ENCODE measurements at places on chromosomes 3 and 15.

DNA sequence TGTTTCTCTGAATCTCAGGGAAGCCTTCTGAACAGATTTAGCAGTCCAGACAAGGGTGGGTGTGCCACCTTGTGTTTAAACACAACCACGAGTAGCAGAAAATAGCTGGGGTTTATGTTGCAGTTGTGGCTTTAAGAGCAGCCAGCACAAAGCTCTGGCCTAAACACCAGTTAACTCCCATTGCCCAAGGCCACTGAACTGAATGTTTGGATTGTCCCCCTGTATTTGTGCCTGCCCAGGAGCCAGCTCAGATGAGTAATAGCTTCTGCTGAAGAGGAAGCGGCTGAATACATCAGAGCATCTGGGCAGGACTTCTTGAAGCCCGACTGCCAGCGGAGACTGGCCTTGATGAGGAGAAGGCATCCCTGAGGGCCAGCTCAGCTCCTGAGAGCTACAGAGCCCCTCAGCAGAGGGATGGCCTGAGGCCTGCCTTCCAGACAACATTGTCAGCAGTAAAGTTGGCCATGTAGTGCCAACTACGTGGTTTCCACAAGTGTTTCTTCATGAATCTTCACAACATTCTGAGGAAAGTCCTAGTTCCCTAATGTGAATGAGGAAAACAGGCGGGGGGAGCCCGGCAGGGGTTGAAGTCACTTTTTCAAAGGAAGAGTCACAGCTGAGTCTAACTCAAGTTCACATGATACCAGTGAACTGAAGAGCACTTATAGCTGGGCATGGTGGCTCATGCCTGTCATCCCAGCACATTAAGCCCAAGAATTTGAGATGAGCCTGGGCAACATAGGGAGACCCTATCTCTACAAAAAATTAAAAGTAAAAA is 65.8 kb upstream of the ZBTB38 start:
- DNase-seq = peak; percentile 79

GRCh38 chr3:52517796-52518722 is 15.6 kb downstream of the NT5DC2 start:
- DNase-seq = no peak

DNA sequence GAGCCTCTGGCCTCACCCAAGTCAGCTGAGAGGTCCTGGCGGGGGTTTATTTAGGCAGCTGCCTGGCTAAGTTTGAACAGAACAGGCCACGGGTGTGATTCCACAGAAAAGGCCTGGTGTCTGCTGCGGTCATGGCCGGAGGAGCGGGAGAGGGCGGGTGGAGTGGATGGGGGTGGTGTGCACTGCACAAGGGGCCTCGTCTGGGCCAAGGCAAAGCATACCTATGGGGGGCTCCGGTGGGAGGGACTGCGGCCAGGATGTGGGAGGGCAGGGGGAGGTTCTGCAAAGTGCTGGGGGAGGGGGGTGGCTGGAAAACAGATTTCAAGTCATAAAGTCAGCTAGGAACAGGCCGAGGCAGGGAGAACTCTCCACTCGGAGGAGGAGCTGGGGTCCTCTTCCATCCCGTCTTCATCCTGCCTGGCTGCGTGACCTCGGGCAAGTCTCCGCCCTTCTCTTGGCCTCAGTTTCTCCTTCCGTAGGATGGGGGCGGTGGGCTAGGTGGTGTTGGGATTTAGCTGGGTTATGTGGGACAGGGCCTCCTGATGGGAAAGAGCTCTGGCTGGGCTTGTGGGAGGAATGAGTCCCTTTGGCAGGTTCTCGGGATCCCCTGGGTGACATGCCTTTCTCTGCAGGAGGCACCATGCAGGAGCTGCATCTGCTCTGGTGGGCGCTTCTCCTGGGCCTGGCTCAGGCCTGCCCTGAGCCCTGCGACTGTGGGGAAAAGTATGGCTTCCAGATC is 878 bp downstream of the ISLR start:
- no peak for DNase-seq

- DNase-seq = peak; percentile 94
Observed at GRCh38 chr3:111610612-111611054, 15.5 kb upstream of the ZBED2 start.

GRCh38 chr3:55014081-55014480 is 86.2 kb upstream of the LRTM1 start:
- no peak for DNase-seq

DNA sequence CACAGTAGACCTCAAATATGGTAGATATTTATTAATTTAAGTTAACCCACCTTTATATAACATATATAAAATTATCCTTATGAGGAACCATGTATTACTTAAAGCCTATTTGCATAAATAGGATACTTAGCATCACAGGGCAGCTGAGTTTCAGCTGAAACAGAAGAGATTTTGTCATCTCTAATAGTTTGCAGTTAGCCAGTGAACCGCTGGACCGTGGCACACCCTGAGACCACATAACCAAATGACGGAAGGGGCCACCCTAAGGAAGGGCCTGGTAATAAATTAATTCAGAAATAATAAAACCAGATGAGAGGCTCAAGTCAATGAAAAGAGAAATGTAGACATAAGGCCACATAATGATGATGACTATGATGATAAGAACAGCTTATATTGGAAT is 107.7 kb downstream of the MYO5A start:
- no peak for DNase-seq

DNA sequence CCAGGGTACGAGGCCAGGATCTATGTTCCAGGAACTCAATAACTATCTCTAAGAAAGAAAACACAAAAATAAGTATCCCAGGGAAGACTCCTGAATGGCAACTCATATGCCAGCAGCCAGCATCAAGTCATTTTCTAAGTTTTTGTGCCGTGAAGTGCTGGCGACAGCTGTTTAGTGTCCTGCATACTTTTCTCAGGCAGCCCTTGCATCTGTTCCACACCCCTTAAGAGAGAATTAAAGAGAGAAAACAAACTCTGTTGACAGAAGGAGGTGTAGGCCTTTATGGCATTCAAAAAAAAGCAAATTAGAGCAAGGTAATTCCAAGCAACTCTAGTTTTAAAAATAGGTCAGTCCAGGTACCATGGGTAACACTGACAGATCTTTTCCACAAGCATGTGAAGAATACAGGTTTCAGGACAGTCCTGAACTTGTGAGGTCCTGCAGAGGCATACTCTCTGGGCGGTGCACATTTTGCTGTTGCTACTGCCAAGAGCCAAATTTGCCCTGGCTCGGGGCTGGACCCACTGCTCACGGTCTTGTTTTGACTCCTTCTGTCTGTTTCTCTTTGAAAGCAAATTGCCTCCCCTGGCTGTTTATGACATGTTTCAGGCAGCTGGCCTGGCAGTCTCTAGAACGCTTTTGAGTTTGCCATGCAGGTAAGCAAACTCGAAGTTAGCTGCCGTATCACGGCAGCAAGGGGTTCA is 252.1 kb upstream of the ADAMTS9 start:
- DNase-seq = no peak

- DNase-seq = no peak
Observed at GRCh38 chr3:25040748-25041147, 387.3 kb upstream of the RARB start.

DNA sequence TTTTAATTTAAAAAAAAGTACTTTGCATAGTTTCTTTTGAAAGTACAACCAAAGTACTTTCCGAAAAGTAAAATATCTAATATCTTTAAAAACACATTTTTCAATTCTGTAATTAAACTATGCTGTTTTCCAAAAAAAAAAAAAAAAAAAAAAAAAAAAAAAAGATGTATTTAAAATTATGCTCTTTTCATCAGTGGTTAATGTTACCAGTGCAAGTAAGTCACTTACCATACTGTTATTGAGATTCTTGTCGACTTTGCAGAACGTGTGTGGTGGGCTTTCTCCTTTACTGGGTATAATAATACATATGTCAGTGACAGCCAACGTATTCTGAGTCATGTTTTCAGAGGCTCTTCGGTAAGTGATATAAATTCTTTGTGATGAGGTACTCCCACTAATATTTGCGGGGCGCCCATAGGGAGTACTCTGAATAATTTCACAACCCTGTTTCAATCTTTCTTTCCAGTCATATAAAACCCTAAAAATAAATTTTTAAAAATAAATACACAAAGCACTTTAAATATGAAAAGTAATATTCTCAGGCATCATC is 39.9 kb downstream of the DENND4A start:
- no peak for DNase-seq

DNA sequence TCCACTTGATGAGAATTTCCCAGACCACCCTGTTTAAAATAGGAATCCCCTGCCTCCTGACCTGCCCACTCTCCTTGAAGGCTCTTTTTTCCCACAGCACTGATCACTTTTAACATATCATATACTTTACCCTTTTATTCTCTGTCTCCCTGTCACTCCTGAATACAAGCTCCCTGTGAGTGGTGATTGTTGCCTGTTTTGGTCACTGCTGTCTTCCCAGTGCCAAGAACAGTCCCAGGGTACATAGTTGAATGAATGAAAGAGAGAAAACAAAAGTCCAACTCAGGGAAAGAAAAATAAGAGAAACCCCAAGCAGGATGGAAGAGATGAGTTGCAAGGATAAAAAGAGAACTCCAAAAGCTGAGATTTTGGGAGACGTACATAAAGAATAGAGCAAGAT is 500.3 kb upstream of the LMCD1 start:
- DNase-seq = no peak

DNA sequence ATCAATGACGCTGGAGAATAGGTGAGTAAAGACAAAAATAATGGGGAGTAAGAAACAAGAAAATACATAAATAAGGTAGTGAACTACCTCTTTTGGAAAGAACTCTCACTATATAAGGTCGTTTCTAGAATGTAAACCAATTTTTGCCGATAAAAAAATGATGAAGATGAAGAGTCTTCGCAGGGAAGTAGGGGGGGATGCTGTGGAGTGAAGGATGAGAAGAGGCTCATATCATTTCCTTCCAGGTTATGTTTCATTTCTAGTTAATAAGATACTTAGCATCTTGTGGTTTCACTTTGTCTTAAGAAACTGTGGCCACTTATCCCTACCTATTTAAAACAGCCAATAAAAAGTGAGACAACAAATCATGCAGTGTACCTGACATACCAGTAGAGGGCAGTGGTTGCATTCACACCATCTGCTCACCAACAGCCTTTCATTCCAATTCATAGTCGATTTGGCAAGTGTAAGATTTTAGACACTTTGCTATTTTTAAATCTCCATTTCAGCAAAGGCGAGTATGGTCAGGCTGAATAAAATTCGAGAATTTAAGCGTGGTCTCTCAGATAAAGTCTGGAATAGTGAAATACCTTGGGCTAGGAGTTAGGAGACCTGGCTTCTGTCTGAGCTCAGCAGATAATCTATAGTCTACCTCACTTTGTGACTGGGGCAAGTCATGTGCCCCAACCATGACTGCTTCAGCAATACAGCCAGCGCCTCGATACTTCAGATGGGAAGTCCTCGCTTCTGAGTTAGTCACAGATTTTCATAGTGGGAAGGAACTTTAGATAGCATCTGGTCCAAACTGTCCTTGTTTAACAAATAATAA is 28.9 kb upstream of the ICE2 start:
- peak; percentile 76 for DNase-seq

DNA sequence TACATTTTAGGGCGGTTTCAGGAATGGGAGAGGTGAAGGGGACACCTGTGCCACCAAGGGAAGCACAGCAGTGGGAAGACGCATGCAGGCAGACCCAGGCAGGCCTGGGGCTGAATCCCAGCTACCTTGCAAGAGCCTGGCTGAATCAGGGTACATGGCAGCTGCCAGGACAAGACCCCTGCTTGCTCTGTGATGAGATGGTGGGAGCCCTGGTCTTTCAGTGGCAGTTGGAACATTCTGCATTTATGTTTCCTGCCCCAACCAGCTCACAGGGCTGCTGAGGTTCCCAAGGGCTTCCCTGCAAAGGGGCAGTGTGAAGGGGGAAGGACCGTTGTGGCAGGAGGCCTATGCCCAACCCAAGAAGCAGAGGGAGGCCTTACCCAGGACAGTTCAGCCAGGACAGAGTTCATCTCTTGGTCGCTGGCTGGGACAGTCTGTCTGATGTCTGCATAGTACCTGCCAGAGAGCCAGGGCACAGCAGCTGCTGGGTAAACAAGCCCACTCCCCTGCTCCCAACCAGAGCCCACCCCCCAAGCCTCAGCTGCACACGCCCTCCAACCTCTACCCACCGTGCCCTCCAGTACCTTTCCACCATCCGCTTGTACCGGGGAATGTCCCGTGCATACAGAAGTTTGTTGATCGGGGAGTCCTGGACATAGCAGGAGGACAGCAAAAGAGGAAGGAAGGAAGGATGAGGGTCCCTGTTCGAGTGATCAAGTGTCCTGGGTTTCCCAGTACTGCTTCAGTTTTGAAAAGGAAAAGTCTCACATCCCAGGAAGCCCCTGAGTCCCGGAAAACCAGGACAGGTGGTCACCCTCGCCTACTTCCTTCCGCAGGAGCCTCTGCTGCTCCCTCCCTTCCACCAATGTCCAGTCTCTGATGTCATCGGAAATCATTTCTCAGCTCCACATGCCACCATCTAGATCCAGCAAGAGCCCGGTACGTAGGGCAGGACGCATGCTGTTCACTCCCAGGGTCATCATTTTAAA is 23.1 kb downstream of the PLXNB1 start:
- DNase-seq = no peak

DNA sequence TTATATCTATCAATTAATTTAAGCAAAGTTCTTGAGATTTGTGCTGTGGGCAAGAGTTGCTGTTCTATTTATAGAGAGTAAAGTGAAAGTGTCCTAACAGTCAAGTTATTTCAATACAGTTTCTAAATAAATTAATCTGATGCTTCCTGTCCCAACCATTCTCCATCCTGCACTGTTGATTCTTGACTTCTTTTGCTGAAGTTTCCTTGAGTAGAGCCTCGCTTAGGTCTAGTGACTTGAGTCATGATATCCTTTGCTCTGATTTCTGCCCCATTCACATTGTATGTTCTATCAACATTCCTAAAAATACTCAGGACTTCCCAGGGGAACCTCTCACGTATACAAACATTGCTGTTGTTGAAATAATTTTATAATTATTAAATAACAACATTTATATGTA is 498.4 kb upstream of the ALCAM start:
- DNase-seq = no peak

DNA sequence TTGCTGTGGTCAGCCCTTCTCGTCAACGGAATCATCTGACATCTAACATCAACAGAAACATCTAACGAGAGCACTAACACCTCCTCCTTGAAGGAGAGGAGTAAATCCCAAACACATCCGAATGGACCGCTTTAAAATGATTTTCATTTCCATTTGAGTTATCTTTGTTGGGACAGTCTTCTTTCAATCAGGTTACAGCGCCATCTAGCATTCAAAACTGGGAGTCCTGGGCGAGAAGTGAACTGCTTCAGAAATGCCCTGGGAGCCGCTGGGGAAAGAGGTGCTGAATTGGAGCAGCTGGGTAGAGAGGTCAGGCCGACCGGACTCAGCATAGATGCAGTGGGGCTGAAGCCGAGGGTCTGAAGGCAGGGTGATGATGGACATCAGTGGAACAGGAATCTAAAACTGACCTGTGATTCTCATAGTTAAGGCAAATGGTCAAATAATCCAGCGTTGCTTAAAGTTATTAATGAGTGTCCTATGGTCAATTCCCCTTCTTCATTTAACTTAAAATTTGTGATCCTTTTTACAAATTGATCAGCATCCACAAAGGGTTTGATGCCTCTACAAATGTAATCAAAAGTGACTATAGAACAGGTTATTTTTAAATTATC is 170.0 kb upstream of the NDN start:
- DNase-seq = no peak
